Kidney (tissue), 22 donors: ENCODE measurements at places on chromosomes 2 and 18.
A peak's percentile ranks its signal among the peaks of the same experiment; 100 is the strongest.

- DNase-seq = no peak
These were observed 131.8 kb downstream of the BAZ2B start for GRCh38 chr2:159484532-159484931.

- no peak for DNase-seq
These were observed 320.1 kb downstream of the SLC4A3 start for GRCh38 chr2:219947575-219947974.

- peak; percentile 48 for DNase-seq
These were observed 22.5 kb downstream of the ELMOD3 start for GRCh38 chr2:85377083-85377482.

DNA sequence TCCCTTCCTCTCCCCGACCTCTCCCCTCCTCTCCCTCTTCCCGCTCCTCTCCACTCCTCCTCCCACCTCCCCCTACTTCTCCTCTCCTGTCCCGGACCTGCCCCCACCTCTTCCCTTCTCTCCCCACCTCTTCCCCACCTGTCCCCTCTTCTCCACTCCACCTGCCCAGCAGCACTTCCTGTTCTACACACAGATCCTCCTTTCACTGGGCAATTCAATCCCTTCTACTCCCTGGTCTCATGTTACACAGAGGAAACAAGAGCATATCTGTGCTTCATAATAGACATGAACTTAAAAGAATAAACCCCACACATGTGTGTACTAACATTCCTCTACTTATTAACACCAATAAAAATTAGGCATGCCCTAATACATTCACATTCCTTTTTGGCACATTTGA is 34.8 kb downstream of the TIMM21 start:
- DNase-seq = peak; percentile 21

DNA sequence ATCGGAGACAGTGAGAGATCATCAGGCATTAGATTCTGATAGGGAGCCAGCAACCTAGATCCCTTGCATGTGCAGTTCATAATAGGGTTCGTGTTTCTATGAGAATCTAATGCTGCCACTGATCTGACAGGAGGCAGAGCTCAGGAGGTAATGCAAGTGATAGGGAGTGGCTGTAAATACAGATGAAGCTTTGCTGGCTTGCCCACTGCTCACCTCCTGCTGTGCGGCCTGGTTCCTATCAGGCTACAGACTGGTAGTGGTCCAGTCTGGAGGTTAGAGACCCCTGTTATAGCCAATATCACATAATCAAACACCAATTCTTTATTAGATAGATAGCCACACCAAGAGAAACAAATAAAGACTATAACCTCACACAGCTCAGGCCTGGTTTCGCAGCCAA is 51.0 kb upstream of the NBEAL1 start:
- no peak for DNase-seq

- no peak for DNase-seq
These were observed 383.0 kb downstream of the METTL4 start for GRCh38 chr18:2188258-2188657.

- no peak for DNase-seq
These were observed 221.6 kb downstream of the ALPK2 start for GRCh38 chr18:58407263-58407648.

DNA sequence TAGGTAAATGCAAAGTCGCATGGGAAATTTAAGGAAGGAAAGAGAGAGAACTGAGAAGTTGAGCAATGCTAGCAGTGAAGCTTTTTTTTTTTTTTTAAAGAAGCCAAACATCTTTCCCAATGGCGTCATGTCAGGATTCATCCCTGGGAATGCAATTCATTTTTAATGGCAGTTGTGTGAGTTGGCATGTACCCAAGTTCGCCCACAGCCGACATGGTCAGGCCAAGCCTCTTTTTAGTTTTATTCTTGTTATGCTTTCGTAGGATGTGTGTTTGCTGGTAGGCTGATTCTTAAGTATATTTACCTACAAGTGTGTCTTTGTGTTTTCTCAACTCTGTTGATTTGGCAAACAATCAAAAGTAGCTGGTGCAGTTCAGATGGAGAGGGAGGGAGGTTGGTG is 127.6 kb upstream of the ITGA6 start:
- DNase-seq = no peak

- no peak for DNase-seq
These were observed 37.9 kb downstream of the SEMA4F start for GRCh38 chr2:74691929-74692328.

DNA sequence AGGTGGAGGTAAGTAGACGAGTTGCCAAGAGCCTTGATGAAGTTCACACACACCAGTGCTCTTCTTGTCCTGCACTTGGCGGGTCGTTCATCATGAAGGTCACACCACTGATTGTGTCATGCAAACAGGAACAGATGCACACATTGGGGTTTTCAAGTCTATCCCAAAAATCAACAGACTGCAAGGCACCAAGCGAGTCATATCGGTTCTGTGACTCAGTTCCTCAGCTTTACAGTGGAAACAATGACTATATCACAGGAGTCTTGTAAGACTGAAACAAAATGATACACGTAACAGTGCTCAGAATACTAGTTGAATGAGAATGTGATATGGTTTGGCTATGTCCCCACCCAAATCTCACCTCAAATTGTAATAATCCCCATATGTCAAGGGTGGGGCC is 526.9 kb upstream of the ID2 start:
- no peak for DNase-seq
